ENCODE measurements at places on chromosomes 2 and 18.

- peak; percentile 56 for DNase-seq
Observed at GRCh38 chr18:49021433-49022129, 70.8 kb upstream of the SMAD7 start.

DNA sequence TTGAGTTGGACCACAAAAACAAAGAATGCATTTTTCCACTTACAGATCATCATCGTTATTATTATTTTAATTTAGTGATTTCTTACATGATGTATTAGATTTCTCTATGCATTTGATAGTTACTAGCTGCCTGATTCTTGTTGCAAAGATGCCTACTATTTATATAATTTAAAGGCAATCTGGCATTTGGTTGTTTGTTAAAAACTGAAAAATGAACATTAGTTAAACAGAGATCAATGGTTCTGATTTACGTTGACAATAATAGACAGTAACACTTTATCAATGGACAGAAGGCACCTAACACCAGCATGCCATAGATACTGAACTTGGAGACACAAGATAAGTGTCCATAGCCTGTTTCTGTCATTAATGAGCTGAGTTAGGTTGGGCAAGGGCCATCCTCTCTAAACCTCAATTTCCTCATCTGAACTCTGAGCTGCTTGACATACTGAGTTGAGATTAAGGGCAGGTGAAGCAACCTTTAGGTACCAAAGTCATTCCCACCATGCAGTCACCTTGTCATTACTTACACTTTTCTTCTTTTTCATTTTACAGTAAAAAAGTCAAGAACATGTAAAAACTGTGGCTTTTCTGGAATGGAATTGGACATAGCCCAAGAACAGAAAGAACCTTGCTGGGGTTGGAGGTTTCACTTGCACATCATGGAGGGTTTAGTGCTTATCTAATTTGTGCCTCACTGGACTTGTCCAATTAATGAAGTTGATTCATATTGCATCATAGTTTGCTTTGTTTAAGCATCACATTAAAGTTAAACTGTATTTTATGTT is 3.1 kb downstream of the CCL20 start:
- no peak for DNase-seq

DNA sequence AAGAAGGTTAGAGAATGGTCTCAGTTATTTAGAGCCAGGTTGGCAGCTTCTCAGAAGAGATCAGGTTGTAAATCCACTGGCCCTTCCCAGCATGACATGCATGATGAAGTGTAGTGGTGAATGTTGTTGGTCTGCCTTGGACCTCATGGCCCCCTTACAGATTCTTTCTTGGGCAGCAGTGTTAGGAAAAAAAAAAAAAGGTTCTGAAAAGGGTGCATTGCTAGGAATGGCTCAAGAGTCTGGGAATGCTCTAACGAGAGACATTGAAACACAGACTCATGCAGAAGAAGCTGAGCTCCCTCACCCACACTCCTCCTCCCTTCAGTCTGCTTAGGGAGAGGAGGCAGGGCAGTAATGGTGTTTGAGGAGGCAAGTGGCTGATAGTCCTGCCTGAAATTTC is 105.5 kb downstream of the POLE4 start:
- DNase-seq, result no peak

GRCh38 chr2:73028841-73029240 is 42.7 kb downstream of the SFXN5 start:
- no peak for DNase-seq

DNA sequence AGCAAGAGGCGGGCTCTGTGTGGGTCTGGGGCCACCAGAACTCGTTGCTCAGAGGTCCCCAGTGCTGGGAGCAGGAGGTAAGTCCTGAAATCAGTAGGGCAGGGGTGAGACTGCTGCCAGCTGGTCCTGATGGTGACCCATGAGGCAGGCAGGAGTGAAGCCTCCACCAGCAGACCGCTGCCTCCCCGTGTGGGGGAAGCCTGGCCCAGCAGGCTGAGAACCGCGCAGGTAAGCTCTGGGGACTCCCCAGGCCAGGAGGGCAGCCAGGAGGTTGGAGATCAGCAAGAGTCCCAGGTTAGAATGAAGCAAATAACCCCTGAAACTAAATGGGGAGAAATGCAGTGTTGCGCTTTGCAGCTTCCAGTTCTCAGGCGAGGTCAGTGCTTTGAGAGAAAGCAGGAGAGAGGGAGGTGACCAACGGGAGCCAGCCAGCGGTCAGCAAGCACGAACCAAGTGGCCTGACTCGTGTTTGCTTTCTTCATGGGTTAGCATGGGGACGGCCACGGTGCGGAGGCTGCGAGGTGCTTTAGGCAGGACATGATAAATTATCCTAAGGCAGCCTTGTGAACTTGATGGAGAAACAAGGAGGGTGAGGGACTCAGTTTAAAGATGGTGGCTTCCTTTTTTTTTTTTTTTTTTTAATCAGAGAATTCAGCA is 26.2 kb downstream of the INHBB start:
- DNase-seq, result no peak

DNA sequence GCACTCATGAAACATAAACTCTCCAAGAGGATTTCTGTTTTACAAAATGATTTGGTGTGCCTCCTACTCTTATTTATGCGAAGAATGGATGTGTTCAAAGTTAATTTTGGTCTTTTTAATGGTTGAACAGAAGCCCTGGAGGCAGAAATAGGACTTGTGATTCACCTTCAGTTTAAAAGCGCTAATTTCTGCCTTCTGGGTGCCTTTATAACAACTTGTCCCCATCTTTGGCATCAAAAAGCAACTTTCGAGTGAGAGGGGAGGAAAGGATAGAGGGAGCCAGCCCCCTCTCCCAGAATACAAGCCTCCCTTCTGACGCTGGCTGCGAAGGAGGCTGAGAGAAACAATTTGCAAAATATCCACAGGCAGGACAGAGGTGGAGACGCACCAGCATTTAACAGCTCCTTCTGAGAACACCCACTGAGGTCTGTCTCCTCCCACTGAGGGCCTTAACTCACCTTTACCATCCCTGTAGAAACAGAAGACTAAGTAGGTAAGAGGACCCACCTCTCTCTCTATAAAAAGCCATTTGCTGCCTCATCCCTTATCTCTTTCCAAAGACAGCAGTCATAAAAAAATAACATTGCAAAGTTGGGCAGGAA is 24.3 kb upstream of the BCL11A start:
- DNase-seq, result no peak

GRCh38 chr2:218086478-218086877 is 17.4 kb downstream of the RUFY4 start:
- no peak for DNase-seq
